ENCODE measurements at places on chromosomes 11 and 22.

DNA sequence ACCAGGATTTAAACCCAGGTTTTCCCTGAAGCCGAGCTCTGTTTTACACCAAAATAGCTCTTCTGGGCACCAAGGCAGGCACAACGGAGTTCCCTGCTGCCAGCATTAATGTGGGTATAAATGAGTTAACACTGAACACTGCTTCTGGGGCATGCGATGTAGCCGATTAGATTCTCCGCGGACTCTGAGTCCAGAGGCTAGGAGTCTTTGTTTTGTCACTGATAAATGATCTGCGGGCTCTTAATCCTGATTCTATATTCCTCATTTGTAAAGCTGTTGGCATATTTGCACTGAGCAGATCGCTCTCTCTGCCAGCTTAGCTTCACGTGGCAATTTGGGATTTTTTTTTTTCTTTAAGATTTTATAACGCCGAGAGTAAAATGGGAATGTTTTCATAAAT, 16.8 kb upstream of the LDLRAD3 start:
- DNase-seq, result no peak

GRCh38 chr11:94272738-94273313, 31.6 kb upstream of the IZUMO1R start:
- DNase-seq, result no peak

DNA sequence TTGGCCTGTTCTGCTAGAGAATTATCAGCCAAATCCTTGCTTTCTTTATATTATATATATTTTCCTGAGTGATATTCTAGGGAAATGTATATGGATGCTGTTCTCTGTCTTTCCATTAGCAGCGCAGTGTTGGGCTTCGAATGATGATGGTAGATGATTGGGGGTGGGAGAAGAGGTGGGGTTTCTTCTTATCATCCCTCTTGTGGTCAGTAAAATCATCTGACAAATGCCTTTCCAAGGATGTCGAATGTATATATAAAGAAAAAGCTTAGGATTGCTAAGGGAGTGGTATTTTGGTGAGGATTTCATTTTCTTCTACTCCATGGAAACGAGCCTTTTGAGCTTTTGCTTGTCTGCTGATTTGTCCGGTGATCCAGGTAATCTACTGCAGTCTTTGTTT, 48.9 kb downstream of the ARHGEF12 start:
- no peak for DNase-seq

GRCh38 chr11:22976146-22976545, 115.9 kb upstream of the CCDC179 start:
- no peak for DNase-seq

GRCh38 chr11:58186938-58187337, 1.9 kb upstream of the OR9Q2 start:
- DNase-seq, result no peak

- DNase-seq, result no peak
Measured at GRCh38 chr11:122048401-122048800, 67.6 kb downstream of the BLID start.

DNA sequence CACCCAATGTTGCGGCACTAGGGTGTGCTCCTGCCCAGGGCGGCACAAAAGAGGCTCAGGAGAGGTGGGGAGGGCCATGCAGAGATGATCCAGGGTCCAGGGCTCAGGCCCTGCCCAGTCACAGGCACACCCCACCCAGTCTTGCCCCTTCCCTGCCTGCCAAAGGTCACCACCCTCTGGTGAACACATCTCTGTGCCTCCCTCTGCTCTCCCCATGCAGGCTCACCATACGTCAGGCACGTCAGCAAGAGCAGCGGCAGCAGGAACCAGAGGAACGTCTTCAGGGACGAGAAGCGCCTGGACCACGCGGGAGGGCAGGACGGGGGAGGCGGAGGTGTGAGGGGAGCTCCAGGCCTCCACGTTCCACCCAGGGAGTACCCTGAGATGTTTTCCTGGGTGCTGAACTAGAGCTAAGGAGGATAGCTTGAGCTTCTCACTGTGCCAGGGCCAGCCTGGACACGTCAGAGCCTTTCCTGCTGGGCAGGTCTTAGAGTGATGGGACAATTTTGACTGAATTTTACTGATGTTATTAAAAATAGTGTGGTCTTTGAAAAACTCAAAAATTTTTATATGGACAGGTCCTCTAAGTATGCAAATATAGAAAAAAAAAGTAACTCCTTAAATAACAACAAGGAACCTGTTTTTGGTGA, 7.2 kb downstream of the SUN2 start:
- DNase-seq, result no peak

GRCh38 chr11:117634756-117635603, 162.0 kb downstream of the DSCAML1 start:
- DNase-seq, result no peak

GRCh38 chr11:119918347-119918746, 189.3 kb upstream of the NECTIN1 start:
- DNase-seq, result no peak

DNA sequence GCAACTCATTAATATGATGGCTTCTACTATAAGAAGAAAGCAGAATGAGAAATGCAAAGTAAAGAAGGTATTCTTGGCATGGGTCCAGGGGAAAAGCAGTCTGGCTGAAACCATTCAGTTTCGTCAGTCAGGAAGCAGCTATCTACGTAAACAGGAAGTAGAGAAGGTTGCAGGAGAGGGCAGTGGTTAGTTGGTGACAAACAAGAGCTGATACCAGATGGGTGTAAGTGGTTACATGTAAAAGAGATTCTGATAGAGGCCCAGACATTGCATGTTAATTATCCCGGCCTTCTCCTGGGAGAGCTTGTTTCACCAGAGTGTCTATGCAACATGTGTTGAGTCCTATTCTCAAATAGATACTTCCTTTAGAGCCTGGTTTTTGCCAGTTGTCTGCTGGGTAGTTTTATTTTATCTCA, 58.4 kb upstream of the PSMA1 start:
- peak; percentile 68 for DNase-seq

DNA sequence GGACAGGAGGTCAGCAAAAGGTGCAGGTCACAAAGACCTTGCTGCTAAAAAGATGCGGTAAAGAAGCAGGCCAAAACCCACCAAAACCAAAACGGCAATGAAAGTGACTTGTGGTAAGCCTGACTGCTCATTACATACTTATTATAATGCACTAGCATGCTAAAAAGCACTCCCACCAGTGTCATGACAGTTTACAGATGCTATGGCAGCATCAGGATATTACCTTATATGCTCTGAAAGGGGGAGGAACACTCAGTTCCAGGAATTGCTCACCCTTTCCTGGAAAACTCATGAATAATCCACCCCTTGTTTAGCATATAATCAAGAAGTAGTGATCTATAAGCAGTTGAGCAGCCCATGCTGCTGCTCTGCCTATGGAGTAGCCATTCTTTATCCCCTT, 45.2 kb upstream of the SLC5A12 start:
- no peak for DNase-seq

GRCh38 chr11:6356503-6357055, 33.7 kb upstream of the SMPD1 start:
- DNase-seq, result no peak

- DNase-seq, result peak; percentile 55
Measured at GRCh38 chr11:72683782-72684200, 9.6 kb upstream of the PDE2A start.

DNA sequence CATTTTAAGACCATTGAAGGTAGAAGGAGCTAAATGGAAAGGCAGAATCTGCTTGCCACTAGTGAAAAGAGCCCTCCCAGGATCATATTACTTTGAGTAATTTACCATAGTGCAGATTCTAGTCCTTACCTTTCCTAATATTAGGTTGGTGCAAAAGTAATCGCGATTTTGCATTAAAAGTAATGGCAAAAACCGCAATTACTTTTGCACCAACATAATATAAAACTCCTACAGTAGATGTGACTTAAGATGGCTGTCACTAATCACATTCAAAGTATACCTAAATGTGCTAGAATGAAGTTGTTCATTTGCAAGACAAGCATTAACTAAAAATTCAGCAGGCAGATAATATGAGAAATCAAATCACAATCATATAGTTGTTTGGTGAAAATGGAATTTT, 38.1 kb upstream of the ARL14EP start:
- no peak for DNase-seq

- DNase-seq, result no peak
Measured at GRCh38 chr11:130705670-130706421, 210.4 kb downstream of the SNX19 start.

GRCh38 chr11:129960216-129961214, 42.1 kb downstream of the PRDM10 start:
- no peak for DNase-seq

DNA sequence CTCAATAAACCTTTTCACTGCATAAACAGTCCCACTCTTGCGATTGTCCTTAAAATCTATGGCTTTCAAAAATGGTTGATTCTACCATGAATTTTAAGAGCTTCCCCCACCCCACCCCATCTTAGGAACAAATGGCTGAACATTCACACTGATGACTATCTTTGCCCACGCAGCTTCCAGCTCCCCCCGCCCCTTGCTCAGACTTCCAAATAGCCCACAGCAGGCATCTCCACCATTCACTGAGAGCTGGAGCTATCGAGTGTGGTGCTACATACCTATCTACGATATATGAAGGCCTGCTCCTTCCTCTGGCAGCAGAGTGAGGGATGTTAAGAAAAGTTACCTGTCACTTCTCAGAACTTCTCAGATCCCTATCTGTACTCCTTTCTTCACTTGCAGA, 26.7 kb downstream of the EIF3F start:
- DNase-seq, result no peak

- no peak for DNase-seq
Measured at GRCh38 chr11:59953463-59954218, 10.2 kb upstream of the OOSP4A start.

GRCh38 chr11:100232006-100232405, 455.1 kb upstream of the ARHGAP42 start:
- DNase-seq, result no peak

DNA sequence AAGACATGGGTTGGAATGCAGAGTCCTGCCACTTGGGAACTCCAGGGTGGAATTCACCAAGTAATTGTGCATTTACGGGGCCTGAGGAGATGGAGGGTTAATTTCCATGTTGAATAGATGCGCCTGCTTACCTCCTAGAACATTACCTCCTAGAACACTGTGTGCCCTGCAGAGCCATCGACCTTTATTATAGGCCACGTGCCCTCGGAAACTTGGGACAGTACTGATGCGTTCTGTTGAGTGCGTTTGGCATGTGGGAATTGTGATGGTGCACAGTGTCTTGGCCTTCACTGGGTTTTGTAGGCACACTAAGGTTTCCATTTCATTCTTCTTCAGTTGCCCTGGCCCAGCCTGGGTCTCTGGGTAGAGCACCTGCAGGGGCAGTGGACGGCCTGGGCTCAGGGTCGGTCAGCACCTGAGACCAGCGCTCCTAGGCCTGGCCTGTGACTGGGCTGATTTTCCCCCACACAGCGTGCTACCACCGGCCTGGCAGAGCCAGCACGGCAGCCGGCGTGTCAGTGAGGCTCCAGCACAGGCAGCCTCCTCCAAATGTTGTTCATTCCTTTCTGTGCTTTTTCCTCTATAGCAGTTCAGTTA, 12.7 kb downstream of the TRMU start:
- DNase-seq, result no peak

GRCh38 chr11:73342633-73343032, 33.6 kb upstream of the RELT start:
- no peak for DNase-seq

DNA sequence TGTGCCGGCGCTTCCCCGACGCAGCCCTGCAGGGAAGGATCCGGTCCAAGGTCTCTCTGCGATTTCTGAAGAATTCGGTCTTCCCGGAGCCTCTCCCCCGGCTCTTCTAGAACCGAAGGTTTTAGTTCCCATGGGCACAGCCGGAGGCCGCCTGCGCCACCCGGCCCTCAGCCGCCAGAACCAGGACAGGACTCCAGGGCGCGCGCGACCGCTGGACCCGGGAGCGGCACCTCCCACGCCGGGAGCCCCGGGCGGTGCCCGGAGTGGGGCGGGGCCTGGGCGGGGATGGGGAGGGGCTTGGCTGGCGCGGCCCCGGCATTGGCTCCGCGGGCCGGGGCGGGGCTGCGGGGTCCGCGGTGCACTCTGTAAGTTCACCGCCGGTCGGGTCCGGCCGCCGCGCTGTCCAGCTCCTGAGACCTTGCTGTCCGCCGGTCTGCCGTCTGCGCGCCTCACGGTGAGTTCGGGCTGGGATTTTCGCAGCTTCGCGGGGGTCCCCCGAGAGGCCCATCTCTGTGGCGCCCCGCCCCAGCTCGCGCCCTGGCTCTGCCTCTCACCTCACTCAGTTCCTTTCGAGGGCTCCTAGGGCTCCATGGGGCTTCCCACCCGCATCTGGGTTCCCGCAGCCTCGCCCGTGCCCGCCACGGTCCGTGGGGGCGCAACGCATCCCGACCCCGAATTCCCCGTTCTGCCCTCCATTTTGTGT, at the start of gene CDC42EP2:
Gene CDC42EP2, plus strand, starts transcription at position 366 of the 703 bp plus-strand sequence. CDS start 6,033 bp downstream, outside the sequence.
- DNase-seq, result peak; percentile 64

DNA sequence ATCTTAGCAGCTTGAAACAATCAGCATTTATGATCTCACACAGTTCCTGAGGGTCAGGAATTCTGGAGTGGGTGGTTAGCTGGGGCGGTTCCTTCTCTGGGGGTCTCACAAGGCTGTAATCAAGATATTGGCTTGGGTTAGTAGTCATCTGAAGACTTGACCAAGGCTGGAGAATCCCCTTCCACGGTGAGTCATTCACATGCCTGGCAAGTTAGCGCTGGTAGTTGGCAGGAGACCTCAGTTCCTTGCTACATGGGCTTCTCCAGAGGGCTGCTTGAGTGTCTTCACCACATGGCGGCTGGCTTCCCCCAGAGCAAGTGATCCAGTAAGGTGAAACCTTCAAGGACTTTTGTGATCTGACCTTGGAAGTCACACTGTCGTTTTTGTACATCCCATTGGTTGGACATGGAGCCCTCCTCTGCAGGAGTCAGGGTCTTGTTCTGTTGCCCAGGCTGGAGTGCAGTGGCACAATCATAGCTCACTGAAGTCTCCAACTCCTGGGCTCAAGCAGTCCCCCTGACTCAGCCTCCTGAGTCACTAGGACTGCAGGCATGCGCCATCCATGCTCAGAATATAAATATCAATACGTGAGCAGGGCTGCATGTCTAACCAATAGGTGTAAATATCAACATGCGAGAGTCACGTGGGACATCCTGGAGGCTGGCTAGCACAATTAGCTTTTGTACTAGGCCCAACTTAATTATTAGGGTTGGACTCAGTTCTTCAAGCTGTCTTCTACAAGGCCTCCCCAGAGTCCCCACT, 7.2 kb upstream of the NIPSNAP1 start:
- no peak for DNase-seq

GRCh38 chr11:110134110-110134509, 40.9 kb downstream of the ZC3H12C start:
- no peak for DNase-seq

GRCh38 chr11:73314117-73314961, 6.3 kb downstream of the ARHGEF17 start:
- DNase-seq, result no peak

DNA sequence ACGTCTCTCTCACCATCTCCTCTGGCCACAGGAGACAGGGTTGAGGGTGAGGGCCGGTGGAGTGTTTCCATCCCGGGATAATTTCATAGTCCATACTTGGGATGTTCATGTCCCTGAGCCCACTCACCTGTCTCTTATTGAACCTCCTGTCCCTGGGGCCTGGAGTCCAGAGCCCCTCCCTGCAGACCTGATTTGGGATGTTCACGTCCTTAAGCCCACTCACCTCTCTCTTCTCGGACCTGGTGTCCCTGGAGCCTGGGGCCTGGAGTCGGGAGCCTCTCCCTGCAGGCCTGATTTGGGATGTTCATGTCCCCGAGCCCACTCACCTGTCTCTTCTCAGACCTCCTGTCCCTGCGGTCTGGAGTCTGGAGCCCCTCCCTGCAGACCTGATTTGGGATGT, 868.2 kb downstream of the BRD1 start:
- no peak for DNase-seq

- DNase-seq, result no peak
Measured at GRCh38 chr11:125263268-125263790, 98.8 kb downstream of the PKNOX2 start.

GRCh38 chr11:92406472-92406871, 181.9 kb downstream of the FAT3 start:
- no peak for DNase-seq

All from effector CD4-positive, alpha-beta T cell (primary cell).